ENCODE measurements at places on chromosomes 3 and 15. TPM values are rescaled to one million over a fixed set of nuclear protein-coding genes. Genes with fewer than 3 reads are reported as not detected.

Gene HHLA2
- total RNA-seq, result 0.15 TPM

Gene PLIN1
- total RNA-seq, result 0.15 TPM

Gene B2M
- 472 TPM for total RNA-seq

Gene RASA2
- total RNA-seq, result 7.5 TPM

Gene KLHL6
- total RNA-seq, result not detected
